ENCODE measurements at places on chromosomes 4 and X.

- DNase-seq: no peak
Observed at GRCh38 chr4:46354701-46355262, 35.1 kb downstream of the GABRA2 start.

GRCh38 chr4:3821580-3822229 lies 55.5 kb downstream of the ADRA2C start:
- DNase-seq: no peak

DNA sequence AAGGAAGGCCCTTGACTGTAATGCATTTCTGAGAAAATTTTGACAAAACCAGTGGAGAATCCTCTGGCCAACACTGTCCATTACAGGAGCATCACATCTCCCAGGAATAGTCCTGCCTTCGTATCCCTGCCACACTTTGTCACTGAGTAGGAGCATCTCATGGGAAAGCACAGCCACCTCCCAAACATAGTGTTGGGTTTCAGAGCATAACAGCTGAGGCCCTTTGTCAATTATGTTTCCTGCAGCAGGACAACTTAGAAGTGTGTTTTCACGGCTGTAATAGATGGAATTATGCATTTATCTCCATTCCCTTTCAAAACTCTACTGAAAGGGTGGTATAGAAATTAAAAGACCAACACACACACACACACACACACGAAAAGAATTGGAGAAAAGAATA lies 91.1 kb upstream of the SMAD1 start:
- DNase-seq: no peak

DNA sequence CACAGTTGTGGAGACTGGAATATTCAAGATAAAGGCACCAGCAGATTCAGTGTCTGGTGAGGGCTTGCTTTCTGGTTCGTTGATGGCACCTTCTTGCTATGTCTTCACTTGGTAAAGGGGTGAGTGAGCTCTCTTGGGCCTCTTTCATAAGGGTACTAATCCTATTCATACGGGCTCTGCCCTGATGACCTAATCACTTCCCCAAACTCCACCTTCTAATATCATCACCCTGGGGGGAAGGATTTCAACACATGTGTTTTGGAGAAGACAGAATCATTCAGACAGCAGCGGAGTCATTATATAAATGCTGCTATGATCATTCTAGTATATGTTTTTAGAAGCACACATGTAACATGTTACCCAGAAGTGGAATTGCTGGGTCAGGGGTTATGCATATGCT lies 295.3 kb upstream of the CTSO start:
- no peak for DNase-seq

GRCh38 chrX:43707812-43708548 lies 51.9 kb downstream of the MAOA start:
- no peak for DNase-seq

- DNase-seq: no peak
Observed at GRCh38 chrX:138886769-138887168, 175.3 kb upstream of the FGF13 start.

DNA sequence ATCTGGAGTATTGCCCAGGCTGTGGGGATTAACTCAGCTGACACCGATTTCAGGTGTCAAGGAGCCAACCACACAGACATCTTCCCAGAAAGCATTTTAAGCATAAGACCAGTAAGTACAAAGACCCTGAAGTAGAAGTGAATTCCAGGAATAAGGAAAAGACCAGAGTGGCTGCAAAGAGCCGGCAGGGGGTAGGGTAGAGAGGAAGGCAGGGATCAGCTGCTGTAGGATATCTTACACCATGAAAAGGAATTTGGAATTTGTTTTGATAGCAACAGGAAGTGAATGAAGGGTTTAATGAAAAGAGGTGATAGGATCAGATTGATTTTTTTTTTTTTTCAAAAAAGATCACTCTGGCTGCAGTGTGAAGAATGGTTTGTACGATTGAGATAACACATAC lies 113.6 kb upstream of the PPARGC1A start:
- no peak for DNase-seq

DNA sequence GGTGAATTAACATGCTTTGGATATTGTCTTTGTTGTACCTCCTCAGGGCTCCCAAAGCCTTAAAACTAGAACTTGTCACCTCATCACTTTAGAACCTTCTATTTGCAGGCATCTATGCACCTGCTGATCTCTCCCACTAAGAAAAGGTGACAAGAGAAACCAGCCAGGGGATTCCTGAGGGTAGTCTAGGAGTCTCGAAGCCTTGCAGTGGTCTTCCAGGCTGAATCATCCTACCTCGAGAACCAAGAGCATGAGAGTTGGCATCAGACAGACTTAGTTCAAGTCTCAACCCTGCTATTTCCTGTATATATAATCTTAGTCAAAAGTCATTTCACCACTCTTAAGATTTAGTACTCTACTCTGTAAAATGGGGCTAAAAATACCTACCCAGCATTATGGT lies 29.6 kb downstream of the RTL5 start:
- no peak for DNase-seq

DNA sequence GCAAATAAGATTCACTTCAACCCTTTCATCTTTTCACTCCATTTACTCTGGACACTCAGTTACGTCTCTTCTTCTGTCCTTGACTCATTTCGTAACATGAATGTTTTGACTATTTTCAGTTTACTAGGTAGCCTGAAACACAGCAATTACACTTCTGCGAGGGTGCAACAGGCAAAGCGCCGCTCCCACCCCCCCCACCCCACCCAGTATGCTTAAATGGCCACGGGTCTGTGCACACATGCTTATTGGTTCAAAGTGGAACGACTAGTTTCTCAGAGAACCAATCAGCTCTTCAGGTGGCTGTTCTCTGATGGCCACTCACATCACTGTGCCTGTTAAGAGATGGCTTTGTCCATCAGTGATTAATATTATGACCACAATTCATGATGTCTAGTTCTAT lies 3.5 kb downstream of the BEND4 start:
- no peak for DNase-seq

- DNase-seq: no peak
Observed at GRCh38 chrX:13691841-13692371, 3.0 kb downstream of the RAB9A start.

DNA sequence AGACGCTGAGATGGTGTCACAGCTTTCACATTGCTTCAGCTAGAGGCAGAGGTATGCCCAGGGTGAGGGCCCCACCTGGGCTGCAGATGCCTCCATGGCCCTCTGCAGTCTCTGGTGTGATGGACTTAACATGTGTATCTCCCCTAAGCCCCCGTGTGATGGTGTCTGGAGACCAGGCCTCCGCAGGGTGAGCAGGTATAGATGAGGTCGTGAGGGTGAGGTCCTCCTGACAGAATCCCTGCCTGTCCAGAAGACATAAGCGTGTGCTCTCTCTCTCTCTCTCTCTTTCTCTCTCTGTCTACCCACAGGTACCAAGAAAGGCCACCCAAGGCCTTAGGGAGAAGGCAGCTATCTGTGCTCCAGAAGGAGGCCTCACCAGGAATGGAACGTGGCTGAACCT lies 50.9 kb downstream of the CPZ start:
- no peak for DNase-seq

DNA sequence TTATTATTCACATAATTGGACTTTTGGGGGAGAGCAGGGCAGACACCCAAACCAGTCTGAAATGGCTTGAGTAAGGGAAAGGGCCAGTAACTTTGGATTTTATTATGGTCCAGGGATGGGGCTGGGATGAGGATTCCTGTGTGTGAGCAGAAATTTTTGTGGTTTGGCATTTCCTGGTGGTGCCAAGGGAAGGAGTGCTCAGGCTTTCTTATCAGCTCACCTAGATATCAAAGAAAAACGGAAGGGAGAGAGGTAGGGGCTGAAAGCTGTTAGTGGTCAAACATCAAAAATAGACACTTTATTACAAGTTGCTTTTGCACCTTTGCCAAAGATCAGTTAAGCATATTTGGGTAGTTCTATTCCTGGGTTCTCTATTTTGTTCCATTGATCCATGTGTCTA lies 128.5 kb upstream of the DIPK2B start:
- no peak for DNase-seq

- no peak for DNase-seq
Observed at GRCh38 chr4:105472871-105473323, 965 bp downstream of the PPA2 start.

GRCh38 chr4:59823311-59823710 lies 1376.8 kb upstream of the ADGRL3 start:
- no peak for DNase-seq

- DNase-seq: no peak
Observed at GRCh38 chr4:159175989-159176375, 73.1 kb downstream of the RAPGEF2 start.

- no peak for DNase-seq
Observed at GRCh38 chr4:126071346-126072333, 756.9 kb downstream of the FAT4 start.

GRCh38 chrX:41137589-41137988 lies 52.3 kb downstream of the USP9X start:
- no peak for DNase-seq

DNA sequence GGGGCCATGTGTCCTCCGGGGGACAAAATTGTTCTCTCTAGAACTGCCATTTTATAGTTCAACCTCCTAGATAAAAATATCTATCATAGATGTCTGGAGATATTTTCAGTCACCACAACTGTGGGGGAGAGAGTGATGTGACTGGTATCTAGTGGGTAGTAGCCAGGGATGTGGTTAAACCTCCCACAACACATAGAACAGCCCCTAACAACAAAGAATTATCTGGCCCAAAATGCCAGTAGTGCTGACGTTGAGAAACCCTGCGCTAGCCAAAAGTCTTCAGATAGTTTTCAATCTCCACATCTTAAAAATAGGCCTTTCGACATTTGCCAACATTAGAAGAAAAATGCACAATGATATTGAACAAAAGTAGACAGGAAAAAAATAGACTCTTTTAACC lies 19.0 kb upstream of the SUPT20HL2 start:
- DNase-seq: no peak

DNA sequence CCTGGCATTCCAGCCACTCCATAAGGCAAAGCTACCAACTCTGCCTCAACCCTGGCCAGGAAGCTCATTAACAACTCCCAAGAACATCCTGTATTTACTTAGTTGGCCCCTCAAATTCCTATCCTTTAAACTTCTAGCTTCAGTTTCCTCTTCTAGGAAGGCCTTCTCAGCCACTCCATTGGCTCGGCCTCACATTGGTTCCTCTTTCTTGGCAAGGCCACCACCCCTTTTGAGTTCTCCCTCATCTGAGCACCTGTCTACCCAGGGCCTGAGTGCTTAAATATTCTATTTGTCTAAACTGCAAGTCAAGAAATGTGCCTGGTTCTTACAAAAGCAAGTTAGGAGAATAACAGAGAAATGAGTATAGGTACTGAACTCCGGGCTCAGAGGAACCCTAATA lies 10.0 kb downstream of the SMC1A start:
- no peak for DNase-seq

DNA sequence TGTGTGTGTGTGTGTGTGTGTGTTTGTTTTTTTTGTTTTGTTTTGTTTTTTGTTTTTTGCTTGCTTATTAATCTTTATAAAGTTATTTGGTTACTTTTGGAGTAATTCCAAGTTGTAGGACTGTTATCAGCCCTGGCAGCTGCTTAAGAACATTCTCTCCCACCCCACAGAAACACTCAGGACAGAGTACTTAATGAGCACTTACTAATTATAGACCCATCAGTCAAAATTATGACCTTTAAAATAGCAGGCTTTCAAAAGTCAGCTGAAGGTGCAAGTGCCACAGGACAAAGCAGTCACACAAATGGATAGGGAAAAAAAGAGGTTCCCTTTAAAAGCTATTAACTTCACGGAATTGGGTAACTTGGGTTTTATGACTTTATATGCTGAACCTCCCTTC lies 69.0 kb downstream of the BEND2 start:
- no peak for DNase-seq

DNA sequence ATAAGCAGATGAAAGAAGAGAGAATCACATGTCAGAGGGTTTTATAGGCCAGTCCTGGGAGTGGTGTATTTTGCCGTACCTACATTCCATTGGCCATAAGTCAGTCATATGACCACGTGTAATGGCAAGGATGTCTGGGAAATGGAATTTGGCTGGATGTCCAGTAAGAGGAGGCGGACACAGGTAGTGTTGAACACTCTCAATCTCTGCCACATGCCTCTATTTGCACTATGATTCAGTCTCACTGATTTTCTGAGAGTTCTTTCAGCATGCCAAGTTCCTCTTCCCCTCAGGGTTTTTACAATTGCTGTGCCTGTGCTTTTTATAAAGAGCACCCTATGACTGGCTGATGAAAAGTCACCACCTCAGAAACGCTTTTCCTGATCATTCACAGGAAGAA lies 164.2 kb upstream of the GPR101 start:
- no peak for DNase-seq

- DNase-seq: no peak
Observed at GRCh38 chr4:16897991-16898827, at the start of gene LDB2. TSS of gene LDB2 (minus strand) at chr4:16898645.

DNA sequence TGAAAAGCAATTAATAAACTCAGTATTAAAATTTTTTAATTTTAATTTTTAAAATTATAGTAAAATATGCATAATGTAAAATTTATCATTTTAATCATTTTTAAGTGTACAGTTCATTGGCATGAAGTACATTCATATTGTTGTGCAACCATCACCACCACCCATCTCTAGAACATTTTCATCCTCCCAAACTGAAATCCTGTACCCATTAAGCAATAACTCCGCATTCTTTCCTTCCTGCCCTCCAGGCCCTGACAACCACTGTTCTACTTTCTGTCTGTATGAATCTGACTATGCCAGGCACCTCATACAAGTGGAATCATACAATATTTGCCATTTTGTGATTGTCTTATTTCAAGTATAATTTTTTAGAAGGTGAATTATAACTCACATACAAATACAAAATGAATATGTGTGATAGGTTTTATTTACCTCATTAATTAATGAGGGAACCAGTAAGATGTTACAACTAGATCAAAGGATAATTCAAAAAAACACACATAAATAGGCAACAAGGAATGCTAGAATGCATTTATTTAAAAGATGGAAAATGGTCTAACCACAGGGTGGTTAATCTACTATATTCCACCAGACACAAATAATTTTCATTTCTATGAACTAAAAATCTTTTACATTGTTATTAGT lies 13.1 kb upstream of the AFF1 start:
- DNase-seq: no peak

Data from NK-92 treated with Interleukin-12 subunit alpha and Interleukin-12 subunit beta, amount 100 ng/mL, for 24 hours (cell line).